ENCODE measurements at places on chromosomes 4 and X. TPM values are rescaled to one million over a fixed set of nuclear protein-coding genes. Genes with fewer than 3 reads are reported as not detected.

DNA sequence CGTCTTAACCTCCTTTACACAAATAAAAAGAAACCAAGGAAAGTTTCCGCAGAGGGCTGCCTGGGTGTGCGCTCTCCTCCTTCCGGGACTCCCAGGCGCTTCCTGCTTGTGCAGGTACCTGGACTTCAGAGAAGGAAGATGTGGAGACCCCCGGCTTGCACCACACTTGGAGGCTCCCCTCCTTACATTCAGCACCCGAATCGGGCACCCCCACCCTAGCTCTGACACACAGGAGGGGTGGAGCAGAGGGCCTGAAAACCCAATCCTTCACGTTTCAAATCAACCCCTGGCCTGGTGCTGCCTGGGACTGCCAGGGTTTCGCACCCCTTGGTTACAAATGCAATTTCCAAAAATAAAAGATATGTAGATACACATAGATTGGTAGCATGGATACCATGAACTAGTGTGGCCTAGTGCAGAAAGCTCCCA, 3.1 kb downstream of the NKX3-2 start:
- H3K4me3 ChIP-seq = no peak overlapping the region
- peaks cover 61% of the 10 kb centered on the region for H3K4me1 ChIP-seq
- no peak overlapping the region for H3K27ac ChIP-seq
- H3K36me3 ChIP-seq = no peaks in the 10 kb centered on the region
- peaks cover 76% of the 10 kb centered on the region for H3K27me3 ChIP-seq

- H3K27me3 ChIP-seq = no peaks in the 10 kb centered on the region
- no peaks in the 10 kb centered on the region for H3K4me1 ChIP-seq
- no peak overlapping the region for H3K27ac ChIP-seq
- no peaks in the 10 kb centered on the region for H3K36me3 ChIP-seq
Observed at GRCh38 chrX:97790850-97791249, 907.1 kb downstream of the RPA4 start.

DNA sequence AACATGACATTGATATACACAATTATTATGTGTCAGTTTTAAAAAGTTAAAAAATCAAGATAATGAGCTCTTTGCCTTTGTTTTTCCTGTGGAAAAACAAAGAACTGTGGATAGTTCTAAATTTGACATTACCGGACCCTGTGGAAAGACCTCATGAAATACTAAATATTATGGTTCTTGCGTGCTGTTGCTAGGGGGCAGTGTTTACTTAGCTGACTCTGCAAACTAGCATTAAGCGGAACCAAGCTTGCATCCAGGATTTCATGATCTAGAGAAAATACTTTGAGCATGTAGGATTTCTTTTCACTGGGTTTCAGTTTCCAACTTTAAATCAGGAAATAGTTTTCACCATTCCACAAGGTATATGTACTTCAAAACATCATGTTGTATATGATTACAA, 33.6 kb downstream of the CLCN4 start:
- H3K4me1 ChIP-seq = no peaks in the 10 kb centered on the region
- peak; percentile 3 for DNase-seq
- H3K27me3 ChIP-seq = no peaks in the 10 kb centered on the region
- H3K36me3 ChIP-seq = no peaks in the 10 kb centered on the region

- no peaks in the 10 kb centered on the region for H3K36me3 ChIP-seq
- H3K4me1 ChIP-seq = no peaks in the 10 kb centered on the region
- DNase-seq = no peak
- H3K27ac ChIP-seq = no peak overlapping the region
Observed at GRCh38 chr4:89586864-89587263, 250.1 kb downstream of the SNCA start.

Gene NOP14
- 41.4 TPM for total RNA-seq

Gene PDE6B
- total RNA-seq = 15.4 TPM

GRCh38 chrX:148517176-148517575, 16.8 kb downstream of the AFF2 start:
- DNase-seq = no peak
- H3K4me3 ChIP-seq = no peak overlapping the region
- H3K27ac ChIP-seq = no peak overlapping the region
- no peaks in the 10 kb centered on the region for H3K4me1 ChIP-seq

GRCh38 chr4:176774852-176775251, 17.9 kb downstream of the VEGFC start:
- H3K4me3 ChIP-seq = no peak overlapping the region
- no peaks in the 10 kb centered on the region for H3K4me1 ChIP-seq
- H3K27ac ChIP-seq = no peak overlapping the region
- no peaks in the 10 kb centered on the region for H3K36me3 ChIP-seq
- no peak for DNase-seq
- H3K27me3 ChIP-seq = no peaks in the 10 kb centered on the region
